ENCODE measurements at places on chromosomes 5 and 9.

GRCh38 chr5:111022301-111022700 is 49.2 kb upstream of the TSLP start:
- no peak for DNase-seq

- DNase-seq: no peak
These were observed 53.0 kb downstream of the CXXC5 start for GRCh38 chr5:139701056-139701741.

- DNase-seq: no peak
These were observed 139.7 kb upstream of the MAN2A1 start for GRCh38 chr5:109550077-109550476.

DNA sequence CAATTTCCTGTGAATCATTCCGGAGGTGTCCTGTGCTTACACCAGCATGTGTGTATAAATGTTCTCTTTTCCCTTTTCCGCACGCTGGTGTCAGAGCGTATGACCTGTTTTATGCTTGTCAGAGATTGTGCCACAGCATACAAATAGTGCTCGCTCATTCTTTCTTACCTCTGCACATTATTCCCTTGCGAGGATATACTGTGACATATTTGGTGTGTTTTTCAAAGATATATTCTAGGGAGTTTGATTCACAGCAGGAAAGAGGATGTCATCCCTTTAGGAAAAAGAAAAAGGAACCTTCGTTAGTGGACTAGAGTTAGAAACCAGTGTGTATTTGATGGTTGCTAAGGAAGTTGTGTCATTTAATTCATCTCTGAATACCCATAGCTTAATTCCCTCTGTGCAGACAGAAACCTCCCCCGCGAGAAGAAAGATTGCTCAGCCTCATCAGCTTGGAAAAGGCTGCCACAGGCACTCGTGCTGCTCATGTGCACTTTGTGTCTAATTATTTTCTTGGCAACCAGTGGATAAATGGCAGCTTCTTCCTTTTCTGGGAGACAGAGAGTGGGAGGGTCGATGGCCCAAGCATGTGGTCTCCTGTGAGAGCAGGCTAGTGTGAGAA is 14.7 kb upstream of the CCIN start:
- DNase-seq: no peak

DNA sequence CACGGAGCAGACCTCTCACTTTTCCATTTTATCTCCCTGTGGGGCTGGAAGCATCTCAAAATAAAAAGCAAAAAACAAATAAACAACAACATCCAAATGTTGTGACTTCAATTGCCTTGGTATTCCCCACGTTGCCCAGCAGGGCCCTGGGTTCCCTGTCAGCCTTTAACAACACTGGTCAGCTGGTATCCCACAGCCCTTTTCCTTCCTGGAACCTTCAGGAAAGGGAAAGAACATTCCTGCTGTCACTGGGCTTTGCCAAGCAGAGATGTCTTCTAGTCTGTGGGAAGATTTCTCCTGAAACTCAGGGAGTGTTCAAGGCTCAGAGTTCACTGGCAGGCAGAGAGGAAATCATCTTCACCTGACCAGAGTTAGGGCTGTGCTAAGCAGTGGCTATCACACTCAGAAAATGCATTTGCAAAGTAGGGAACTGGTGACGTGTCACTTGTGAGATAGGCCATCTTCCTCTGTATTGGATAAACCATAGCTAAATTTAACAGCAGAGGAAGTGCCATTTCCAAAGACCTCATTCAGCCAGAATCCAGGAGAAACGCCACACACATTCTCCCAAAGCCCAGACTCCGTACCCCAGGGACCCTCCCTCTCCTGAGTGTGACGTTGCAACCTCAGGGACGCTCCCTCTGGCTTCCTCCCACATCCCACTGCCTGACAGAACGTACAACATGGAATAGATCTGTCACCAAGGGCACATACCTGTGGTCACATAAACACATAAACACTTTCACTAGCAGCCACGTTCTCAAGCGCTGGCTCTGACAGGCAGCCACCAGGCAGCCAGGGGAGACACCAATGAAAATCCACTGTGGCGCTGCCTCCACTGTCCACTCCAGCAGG is 274.0 kb upstream of the DAPK1 start:
- no peak for DNase-seq

DNA sequence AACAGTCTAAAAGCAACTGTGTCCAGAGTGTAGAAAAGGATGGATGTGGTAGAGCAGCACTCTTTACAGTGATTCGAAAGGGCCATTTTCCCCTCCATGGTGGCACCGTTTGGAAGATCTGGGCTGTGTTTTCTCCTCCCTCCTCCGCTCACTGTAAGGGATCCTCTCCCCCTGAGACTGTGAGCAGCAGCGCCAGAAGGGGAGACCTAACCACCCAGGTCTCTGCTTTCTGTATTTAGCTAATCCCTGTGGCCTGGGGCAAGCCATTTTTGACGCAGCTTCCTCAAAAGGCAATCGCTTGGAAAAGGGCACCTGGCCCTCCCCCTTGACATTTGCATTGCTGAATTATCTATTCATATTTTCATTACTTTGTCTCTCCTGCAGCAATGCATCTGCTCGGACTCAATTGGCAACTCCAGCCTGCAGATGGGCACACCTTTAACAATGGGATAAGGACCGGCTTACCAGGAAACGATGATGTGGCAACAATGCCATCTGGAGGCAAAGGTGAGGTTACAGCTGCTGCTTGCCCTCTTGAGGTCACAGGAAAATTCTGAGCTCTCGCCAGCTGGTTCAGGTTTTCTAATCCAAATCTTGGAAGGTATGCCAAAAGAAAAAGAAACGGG is 244.3 kb upstream of the WWC1 start:
- no peak for DNase-seq
